H1 (cell line): ENCODE measurements at places on chromosomes 6 and 20.

GRCh38 chr6:96157018-96157565 lies 141.3 kb downstream of the FUT9 start:
- no peak for DNase-seq

GRCh38 chr6:106046116-106046853 lies 39.9 kb upstream of the PRDM1 start:
- DNase-seq = no peak

GRCh38 chr6:89966913-89967312 lies 72.6 kb downstream of the GJA10 start:
- no peak for DNase-seq

- no peak for DNase-seq
Observed at GRCh38 chr6:150271501-150272263, 97.1 kb upstream of the IYD start.

DNA sequence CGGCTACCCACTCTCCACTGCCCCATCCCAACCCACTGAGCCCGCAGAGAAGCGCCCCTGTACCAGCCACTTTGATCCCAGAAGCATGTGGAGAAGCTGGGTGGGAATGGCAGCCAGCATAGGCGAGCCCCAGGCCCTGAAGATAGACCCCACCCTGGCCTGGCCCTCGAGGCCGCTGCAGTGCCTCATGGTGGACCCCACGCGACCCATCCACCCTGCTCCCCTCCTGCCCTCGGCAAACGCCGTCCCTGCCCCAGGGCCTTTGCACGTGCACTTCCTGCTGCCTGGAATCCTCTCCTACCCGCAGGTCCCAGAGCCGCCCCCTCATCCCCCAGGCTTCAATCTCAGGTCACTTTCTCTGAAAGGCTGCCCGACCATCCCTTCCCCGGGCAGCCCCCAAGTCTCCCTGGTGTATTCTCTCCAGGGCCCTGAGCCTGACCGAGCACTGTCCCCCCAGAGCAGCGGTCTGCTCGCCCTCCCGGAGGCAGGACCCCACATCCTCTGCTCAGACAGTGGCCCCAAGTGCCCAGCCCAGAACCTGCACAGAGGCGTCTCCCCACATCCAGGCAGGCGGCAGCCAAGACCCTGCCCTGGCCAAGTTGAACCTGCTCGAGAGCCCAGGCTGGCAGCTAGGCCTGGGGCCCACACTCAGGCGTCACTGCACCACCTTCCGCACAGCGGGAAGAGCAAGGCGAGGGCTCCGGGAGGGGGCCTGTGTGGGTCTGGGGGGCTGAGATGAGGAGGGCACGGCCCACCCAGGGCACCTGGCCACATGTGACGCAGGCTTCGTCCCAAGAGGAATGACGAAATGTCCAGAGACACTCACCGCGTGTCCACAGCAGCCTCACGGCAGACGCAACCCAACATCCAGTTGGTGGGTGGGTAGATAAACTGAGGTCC lies 14.0 kb downstream of the KCNQ2 start:
- no peak for DNase-seq

GRCh38 chr6:148497257-148497656 lies 154.6 kb downstream of the SASH1 start:
- DNase-seq = no peak

- DNase-seq = no peak
Observed at GRCh38 chr6:5442916-5443315, 181.6 kb downstream of the FARS2 start.

GRCh38 chr20:50838707-50839385 lies 44.0 kb downstream of the BCAS4 start:
- no peak for DNase-seq

GRCh38 chr20:959996-960615 lies 42.0 kb downstream of the RSPO4 start:
- no peak for DNase-seq

- peak; percentile 90 for DNase-seq
Observed at GRCh38 chr6:27019651-27020552, 227.6 kb upstream of the PRSS16 start.

DNA sequence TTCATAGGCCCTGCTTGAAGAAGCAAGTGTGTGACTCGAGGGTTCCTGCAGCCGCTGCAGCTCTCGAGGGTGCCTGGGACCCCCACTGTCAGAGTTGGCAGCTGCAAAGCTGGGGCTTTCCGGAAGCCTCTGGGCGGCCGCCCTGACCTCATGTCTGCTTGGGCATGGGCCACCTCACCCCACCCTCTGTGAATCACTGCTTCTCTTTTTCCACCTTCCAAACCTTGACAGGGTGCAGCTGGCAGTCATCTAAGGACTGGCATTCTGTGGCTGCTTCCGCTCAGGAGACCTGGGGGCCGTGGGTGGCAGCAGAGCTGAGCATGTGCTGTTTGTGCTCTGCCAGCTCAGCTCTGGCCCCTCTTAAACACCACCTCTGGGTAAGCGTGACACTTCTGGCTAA lies 32.0 kb downstream of the ERMARD start:
- no peak for DNase-seq

GRCh38 chr20:37907677-37908401 lies 4.9 kb downstream of the VSTM2L start:
- no peak for DNase-seq
